T-helper 2 cell (primary cell): ENCODE measurements at places on chromosomes 7 and 10.

GRCh38 chr10:1573334-1573969 lies 163.9 kb downstream of the ADARB2 start:
- no peak for DNase-seq

DNA sequence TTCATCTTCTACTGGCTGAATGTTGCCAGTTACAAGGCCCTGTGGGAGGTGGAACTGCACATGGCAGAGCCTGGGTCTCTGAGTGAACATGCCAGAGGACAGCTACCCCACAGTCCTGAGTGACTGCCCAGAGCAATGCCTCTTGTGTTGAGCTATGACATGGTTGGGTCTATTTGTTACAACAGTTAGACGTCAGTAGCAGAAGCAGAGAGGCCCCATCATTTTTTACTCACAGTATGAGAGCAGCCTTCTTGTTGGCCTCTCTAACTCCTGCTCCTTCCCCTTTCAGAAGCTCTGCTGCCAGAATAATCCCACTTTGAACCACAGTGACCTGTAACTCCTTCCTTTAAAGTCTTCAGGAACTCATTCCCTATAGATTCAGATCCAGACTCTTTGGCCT lies 30.8 kb upstream of the NRP1 start:
- DNase-seq = no peak

GRCh38 chr7:156511426-156511825 lies 129.1 kb upstream of the RNF32 start:
- no peak for DNase-seq

DNA sequence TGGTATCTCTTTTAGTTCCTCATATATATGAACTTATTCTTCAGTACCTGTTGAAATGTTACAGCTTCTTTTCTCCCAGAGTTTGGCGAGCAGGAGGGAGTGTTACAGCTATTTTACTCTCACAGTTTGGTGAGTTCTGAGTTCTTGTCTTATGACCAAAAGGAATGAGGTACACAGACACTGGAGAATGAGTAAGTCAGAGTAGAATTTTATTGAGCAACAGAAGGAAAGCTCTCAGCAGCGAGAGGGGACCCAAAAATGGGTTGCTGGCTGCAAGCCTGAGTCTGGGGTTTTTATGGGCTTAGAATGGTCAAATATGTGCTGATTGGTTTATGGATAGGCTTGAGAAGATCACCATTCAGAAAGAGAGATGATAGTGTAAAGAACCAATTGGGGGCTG lies 175.2 kb downstream of the CDK14 start:
- no peak for DNase-seq

GRCh38 chr7:85641331-85641730 lies 454.5 kb upstream of the SEMA3D start:
- no peak for DNase-seq

DNA sequence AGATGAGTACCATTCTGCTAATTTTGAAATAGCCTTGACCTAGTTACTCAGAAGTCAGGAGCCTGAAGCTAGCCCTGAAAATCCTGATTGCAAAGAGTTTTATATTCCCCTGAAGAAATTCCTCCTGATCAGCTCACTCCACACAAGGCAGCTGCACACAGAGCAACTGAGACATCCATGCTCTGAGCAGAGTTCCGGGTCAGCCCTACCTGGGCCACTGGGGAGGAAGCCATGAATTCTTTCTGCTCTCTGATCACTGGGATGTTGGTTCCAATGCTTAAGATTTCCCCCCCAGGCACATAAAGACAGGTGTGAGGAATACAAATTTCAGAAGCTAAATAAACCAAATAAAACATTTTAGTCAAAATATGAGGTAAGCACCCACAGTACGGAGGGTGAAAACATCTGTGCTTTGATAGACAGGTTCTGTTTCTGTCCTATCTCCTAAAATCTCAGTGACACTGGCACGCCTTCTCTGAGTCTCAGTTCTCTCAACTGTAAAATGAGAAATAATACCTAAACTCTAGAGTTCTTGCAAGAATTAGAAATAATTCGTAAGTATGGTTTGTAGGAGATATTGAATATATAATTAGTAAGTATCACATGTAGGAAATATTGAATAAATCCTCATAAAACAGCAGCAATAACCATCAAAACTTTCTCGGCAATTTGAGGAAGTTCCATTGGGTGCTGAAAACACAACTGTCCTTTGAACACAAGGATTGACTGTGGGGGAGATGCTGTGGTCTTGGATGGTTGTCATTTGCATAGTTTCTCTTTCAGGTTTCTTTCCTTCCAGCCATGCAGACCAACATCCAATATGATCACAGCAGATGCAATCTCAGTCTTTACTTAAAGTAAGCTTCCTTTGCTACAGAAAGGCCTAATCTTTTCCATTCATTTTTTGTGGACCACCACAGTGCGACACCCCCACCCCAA lies 133.0 kb upstream of the TNS3 start:
- no peak for DNase-seq

DNA sequence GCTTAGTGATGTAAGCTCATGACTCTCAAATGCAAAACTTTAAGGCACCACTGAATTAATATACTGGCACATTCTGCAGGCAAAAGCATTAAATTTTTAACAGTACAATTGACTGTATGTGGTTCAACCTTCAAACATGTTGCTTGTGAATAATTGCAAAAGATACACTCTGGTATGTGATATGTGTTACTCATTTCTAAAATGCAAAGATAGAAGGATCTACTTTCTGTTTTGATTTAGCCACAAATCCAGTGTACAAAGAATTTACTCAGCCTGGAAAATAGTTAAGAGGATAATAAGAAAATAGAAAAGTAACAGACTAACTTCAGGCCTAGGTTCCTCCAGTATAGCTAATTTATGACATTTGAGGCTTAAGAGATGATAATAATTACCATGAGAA lies 66.6 kb upstream of the NOBOX start:
- no peak for DNase-seq

DNA sequence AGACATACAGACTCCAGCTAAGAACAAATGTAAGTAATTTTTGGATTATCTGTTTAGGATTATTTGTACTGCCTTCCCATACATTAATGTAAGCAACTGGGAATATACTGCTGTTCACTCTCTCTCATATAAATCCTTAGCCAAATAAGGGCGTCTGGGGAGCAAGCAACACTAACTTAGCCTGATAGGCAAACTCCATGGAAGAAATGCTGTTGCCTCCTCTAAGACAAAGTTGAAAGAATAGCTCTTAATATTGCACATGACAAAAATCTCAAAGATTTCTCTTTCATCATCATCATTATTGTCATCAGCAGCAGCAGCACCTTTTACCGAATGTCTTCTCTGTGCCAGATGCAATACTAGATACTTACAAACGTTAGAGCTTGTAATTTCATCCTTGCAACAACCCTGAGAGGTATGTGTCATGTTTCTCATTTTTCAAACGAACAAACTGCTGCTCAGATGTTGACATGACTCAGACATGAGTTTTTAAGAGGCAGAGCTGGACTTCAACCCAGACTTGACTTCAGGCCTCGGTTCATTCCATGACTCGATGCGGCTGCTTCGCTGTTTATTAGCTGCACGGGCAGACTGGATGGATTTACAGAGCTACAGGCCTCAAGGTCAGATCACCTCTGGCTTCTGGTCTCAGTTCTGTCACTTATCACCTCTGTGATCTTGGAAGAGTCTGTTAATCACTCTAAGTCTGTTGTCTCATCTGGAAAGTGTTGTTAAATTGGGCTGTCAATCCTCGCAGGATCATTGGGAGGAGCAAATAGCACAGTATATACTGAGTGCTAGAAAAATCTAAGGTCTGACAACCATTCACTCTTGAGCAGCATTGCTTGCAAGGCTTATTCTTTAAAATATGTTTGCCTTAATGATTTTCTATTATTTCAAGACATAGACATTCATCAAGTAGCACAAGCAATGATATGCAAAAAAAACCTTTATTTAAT lies 126.3 kb upstream of the CELF2 start:
- DNase-seq = no peak

GRCh38 chr10:43222210-43222720 lies 44.6 kb downstream of the RASGEF1A start:
- no peak for DNase-seq

DNA sequence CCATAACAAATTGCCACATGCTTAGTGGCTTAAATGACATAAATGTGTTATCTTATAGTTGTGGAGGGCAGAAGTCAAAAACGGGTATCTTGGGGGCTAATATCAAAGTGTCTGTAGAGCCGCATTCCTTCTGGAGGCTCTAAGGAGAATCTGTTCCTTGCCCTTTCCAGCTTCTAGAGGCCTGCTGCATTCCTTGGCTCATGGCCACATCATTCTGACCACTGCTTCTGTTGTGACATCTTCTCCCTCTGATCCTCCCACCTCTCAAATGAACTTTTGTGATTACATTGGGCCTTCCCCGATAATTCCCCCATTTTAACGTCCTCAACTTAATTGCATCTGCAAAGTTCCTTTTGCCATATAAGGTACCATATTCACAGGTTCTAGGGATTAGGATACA lies 76.1 kb downstream of the CYP26A1 start:
- no peak for DNase-seq

DNA sequence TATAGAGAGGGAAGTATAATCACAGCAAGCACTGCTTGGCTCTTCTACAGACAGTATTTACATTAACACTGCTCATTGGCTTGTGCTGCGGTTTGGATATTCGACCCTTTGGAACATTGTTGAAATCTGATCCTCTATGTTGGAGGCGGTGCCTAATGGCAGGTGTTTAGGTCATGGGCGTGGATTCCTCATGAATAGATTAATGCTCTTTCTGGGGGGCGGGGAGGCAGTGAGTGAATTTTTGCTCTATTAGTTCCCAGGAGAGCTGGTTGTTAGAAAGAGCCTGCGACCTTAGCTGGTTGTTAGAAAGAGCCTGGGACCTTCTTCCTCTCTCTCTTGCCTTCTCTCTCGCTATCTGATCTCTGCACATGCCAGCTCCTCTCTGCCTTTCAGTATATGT lies 77.3 kb upstream of the SVIL start:
- no peak for DNase-seq

- no peak for DNase-seq
Measured at GRCh38 chr7:20742913-20743312, 43.8 kb downstream of the SP8 start.

GRCh38 chr10:28305553-28305952 lies 2.7 kb upstream of the MPP7 start:
- no peak for DNase-seq

DNA sequence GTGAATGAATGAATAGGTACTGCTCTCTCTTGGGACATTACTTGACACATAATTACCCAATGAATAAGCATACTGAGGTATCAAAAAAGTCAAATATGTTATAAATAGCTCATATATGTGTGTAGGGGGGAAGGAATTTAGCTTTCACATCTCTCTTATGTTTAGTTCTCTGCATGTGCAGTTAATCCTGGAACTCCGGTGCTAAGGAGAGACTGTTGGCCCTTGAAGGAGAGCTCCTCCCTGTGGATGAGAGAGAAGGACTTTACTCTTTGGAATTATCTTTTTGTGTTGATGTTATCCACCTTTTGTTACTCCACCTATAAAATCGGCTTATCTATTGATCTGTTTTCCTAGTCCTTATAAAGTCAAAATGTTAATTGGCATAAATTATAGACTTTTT lies 1.2 kb downstream of the CFTR start:
- DNase-seq = no peak

DNA sequence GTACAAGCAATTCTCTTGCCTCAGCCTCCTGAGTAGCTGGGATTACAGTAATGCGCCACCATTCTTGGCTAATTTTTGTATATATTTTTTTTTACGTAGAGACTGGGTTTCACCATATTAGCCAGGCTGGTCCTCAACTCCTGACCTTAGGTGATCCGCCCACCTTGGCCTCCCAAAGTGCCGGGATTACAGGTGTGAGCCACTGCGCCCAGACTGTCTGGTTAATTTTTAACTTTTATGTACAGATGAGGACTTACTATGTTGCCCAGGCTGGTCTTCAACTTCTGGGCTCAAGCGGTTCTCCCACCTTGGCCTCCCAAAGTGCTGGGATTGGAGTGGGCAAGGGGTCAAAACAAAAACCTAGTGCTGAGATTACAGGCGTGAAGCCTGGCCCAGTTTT lies 101.8 kb downstream of the JMJD1C start:
- DNase-seq = no peak

DNA sequence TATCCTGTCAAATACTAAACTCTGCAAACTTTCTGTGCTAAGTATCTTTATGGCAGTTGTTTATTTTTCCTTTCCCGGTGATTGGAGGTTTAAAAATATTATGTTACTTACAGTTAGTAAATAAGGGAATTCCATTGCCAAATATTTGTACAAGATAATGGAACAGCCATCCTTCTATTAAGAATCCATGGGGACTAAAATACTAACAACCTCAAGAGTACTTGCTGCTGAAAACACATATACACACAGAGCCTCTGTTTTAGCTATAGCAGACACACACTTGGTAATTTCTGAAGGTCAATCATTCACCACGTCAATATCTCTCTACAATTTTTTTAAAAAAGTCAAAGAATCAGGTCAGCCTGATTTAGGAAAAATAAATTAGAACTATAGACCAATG lies 32.4 kb downstream of the TSPAN12 start:
- DNase-seq = no peak

DNA sequence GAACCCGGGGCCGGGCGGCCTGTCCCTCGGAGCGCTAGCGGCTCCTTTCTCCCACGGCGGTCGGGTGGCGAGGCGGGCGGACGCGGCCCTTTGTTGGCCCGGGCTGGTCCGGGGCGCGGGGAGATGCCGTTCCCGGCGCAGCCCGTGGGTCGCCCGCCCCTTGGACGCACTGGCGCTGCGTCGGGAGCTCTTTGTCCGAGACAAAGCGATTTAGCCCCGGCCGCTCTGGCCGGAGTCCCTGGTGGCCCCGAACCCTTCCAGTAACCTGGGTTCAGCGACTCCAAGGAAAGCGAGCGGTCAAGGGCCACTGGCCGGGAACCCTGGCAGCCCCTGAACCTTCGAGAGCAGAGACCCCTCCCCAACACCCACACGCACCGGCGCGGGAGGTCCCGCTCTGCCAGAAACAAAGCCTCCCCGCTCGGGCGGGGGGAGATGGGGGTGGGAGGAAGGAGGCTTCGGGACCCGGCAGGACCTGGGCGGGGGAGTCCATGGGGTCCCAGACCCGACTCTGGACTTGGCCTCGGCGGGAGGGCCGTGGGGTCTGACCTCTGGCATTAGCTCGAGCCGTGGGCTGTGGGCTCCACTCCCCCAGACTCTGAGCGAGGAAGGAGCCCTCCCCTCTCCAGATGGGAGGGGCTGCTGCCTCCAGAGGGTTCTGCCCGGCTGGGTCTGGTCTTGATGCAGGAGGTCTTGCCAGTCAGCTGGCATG lies 836 bp downstream of the DPYSL4 start:
- no peak for DNase-seq

DNA sequence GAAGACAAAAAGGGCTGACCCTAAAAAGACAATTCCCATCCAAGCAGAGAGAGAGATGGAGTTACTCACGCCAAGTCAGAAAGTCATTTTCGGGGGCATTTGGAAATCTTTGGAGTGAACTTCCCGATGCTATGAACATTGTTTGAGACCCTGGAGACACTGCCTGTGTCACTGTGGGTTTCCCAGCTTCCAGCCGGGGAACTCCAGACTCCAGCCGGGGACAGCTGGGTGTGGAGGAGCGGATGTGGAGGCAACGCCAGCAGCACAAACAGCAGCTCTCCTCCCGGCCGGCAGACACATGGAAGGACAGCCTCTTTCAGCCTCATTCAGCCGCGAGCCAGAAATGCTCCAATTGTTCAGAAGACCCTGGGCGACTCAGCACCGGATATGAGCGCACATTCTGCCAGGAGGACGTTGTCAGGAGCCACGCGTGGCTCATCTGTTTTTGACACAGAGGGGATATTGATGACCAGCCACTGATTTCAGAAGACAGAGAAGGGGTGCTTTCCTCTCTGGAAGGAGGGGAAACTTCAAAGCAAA lies 97.6 kb downstream of the PRPF18 start:
- no peak for DNase-seq
